ENCODE measurements at places on chromosomes 7 and 10. TPM values are rescaled to one million over a fixed set of nuclear protein-coding genes. Genes with fewer than 3 reads are reported as not detected.

GRCh38 chr10:76422769-76423168, 991.3 kb downstream of the LRMDA start:
- DNase-seq = no peak

- peak; percentile 82 for DNase-seq
These were observed 214.1 kb downstream of the KLF6 start for GRCh38 chr10:3570855-3571266.

GRCh38 chr10:31263903-31264302, 55.1 kb upstream of the ZEB1 start:
- DNase-seq = no peak

- no peak for DNase-seq
These were observed 15.9 kb downstream of the FAM149B1 start for GRCh38 chr10:73183667-73184281.

DNA sequence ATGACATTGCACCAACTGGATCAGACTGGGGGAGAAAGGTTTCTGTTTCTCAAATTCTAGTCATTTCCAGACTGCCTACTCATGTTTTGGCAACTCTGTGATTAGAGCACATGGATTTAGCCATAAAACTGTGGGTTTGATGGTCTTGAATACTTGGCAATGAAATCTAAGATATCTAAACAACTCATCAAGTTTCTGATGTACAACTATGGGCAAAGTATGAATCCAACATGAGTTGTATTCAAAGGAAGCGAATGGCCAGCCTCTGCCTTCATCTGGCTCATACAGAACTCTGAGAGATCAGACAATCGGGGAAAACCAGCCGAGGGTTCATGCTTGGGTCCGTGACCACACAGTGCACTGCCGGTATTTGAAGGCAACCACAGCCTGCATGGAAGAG, 144.3 kb downstream of the ADAM12 start:
- no peak for DNase-seq

GRCh38 chr7:35680403-35681013, 14.4 kb downstream of the HERPUD2 start:
- DNase-seq = no peak

DNA sequence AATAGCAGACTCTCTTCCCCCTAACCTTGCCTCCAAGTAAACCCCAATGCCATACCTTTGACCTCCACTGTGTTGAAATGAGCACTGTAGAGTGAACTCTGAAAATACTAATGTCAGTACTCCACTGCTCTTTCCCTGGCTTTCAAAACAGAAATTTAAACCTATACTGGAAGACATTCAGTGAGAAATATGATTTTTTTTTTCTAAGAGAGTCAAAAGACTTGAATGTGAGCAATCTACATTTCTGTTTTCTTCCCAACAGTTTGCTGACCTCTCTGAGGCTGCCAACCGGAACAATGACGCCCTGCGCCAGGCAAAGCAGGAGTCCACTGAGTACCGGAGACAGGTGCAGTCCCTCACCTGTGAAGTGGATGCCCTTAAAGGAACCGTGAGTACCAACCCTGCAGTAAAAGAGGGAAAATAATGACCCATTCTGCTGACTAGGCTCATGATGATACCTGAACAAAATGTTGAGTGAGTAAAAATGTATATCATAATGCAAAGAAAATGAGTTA, 6.4 kb downstream of the VIM start:
- DNase-seq = no peak

DNA sequence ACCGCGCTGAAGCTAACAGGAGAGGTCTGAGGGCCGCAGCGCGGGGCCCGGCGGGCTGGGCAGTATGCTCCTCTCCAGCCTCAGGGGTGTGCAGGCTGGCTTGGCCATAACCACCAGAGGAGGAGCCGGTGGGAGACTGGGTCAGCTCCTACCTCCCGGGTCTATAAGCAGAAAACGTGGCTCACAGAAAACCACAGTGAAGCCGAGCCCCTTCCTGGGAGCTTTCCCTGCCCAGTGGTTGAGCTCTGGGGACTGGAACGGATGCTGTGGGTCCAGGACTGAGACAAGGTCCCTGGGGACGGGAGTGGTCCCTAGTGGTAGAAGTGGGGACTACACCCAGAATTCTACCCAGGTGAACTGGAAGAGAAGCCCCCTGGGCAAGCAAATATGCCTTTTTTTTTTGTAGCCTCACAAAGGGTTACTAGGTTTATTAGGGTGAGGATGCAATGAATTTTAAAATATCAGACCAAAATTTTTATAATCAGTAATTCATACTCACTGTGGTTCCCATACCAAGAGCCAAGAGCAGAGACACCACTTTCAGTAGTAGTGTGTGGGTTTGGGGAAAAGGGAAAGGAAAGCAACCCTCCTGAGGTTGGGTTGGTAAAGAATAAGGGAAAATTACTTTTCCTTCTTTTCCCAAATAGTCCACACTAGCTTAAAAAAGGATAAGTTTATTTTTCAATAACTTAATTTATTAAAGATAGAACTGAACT, 67.9 kb upstream of the PRKCQ start:
- peak; percentile 48 for DNase-seq

DNA sequence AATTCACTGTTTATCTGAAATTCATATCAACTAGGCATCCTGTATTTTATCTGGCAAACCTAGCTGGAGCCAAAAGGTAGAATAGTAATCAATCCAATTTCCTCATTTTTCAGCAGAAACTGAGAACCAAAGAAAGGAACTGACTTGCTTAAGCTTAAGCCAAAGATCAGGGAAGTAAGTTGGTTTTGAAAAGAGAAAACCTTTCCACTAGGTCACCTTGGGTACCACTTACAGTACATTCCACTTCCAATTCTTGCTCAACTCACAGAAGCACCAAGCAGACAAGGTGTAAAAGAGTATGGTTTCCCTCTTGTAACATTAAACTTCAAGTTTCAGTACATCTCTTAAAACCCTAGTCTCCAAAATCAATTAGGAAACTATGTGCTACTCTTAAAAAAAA, 79.6 kb downstream of the ZFAND4 start:
- DNase-seq = no peak

- DNase-seq = no peak
These were observed 155.4 kb upstream of the MYO3A start for GRCh38 chr10:25778646-25779045.

DNA sequence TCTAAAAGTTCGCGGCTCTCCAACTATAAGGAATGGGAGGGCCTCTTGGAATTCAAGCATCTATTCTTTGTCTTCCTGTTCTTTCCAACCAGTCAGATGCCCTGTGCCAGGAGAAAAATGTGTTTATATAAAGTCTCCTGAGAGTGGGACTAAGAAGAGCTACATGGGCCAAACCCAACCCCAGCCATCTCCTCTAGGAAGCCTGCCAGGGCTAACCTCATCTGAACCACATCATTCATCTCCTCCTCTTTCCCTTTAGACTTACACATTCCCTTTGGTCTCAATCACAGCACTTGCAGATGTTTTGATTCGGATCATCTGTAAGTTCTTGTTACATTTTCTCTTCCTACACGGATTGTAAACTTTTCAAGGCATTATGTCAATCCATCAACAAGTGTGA, 62.6 kb downstream of the DOCK4 start:
- DNase-seq = no peak

DNA sequence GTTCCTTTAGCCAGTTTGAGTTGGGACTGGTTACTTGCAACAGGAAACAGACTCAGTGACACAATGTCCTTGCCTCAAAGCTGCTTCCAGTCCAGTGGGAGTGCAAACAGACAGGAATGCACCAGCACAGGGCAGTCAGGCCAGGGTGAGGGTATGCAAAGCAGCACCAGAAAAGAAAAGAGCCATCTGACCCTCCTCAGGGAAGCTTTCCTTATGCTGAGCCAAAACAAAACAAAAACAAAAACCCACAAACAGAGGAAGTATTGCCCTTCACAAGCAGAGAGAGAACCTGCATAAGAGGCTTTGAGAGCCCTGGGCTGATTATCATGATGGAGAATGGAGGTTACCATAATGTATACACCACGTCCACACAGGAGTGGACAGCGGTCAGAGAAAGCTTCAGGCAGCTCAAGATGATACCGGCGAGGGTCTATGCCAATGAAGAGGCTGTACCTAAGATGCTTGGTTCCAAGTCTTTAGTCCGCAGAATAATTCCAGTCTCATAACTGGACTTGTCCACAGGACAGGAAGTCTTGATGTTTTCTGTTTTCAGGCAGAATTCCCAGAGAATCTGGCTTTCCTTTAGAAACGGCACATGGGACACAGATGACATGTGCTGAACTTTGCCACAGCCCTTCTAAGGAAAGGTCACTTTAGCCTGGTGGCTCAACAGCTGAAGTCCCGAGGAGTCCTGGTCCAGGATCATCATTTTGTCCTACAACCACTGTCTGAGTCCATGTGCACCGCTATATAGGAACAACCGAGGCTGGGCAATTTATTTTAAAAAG, 263.3 kb downstream of the TNS3 start:
- no peak for DNase-seq

GRCh38 chr10:49089152-49089551, 26.2 kb downstream of the VSTM4 start:
- no peak for DNase-seq

DNA sequence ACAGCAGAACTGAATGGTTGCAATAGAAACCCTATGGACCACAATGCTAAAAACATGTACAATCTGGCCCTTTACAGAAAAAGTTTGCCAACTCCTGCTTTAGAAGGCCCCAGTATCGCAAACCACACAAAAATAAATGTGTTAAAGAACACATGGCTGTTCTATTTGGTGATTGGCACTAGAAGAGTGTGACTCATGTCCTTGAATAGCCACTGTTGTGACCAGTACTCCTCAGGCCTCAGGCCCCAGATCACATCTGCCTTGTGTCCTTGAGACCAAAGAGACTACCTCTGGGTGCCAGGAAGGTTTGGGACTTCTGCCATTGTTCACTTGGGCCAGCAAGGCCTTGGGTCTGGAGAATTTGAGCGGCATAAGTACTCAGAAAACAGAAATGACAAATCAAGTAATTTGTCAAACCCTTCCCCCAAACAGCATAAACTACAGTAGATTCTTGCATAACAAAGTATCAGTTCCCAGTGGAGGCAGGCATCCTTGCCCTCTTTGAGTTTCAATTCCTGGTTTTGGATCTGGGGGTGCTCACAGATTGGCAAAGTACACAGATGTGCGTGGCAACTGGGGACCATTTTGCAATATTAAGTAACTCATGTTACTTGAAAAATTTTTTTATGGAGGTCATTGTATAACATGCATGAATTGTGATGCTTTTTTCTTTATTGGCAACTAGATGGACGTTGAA, 50.2 kb downstream of the MTURN start:
- peak; percentile 73 for DNase-seq

DNA sequence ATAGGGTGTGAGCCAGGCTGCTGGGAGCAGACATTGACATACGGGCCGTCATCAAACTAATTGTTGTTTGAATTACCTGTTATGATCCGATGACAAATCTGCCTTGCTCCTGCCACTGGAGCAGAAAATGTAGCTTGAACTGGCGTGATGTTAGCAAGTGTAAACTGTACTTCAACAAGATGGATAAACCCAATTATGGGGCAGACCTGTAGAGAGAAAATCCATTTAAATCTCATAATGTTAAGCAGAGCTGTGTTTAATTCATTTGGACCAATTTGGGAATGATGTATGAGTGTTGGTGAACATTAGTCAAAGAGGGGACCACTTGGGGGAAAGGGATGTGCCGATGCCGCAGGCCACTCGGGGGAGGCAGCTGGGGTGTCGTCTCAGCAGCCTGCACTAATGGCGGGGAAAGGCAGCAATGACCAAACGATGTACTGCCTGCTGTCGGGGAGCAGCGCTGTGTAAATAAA, 27.4 kb downstream of the TCF7L2 start:
- DNase-seq = no peak

GRCh38 chr10:67722113-67722512, 26.1 kb upstream of the CTNNA3 start:
- no peak for DNase-seq

GRCh38 chr10:43068471-43069210, 8.2 kb upstream of the RET start:
- DNase-seq = peak; percentile 74

GRCh38 chr10:4453276-4453675, 372.7 kb upstream of the AKR1E2 start:
- DNase-seq = no peak

GRCh38 chr7:44787041-44787440, 9.4 kb upstream of the PPIA start:
- DNase-seq = no peak

- DNase-seq = no peak
These were observed 251.7 kb upstream of the GNAI1 start for GRCh38 chr7:79882922-79883321.

DNA sequence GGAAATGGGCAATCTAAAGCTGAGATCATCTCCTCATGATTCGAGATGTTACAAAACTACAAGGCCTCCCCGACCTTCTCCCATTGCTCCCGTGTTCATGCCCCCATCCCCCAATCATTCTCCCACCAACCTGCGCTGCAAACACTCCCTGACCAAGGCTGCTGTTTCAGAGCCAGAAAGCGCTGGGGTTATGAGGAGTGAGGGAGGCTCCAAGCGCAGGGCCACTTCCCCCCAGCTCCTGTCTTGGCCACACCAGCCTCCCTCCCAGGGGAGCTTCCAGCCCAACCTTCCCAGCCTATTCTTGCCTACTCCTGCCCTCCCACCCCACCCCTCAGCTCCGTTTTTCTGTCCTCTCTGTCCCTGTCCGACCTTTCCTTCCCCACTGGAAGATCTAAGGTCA, 14.7 kb upstream of the NODAL start:
- no peak for DNase-seq

DNA sequence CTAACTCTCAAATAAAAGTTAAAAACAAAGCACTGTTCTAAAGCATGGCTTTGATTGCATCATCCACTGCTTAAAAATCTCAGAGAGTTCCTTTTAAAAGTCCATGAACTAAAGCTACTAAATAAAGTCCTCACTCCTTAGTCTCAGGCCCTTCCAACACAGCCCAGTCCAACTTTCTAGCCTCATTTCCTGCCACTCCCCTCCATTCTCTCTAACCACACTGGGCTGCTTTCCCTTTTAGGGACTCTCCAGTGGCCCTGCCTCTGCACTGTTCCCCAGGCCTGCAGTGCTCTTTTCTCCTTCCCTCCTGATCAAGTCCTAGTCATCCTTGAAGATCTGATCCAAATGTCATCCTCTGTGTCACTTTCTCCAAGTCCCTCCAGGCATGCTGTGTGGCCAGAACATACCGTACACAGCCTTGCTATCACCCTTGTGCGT, 56.9 kb upstream of the PPP1R3C start:
- peak; percentile 60 for DNase-seq

DNA sequence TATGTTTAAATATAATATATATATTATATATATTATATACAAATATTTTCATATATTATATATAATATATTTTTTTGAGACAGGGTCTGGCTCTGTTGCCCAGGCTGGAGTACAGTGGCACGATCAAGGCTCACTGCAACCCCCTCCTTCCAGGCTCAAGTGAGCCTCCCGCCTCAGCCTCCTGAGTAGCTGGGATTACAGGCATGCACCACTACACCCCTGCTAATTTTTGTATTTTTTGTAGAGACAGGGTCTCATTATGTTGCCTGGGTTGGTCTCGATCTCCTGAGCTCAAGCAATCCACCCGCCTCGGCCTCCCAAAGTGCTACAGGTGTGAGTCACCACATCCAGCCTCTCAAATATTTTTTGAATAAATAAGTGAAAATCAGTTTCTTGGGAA, 215.5 kb downstream of the GATA3 start:
- no peak for DNase-seq

- DNase-seq = no peak
These were observed 327.2 kb downstream of the DNAJB6 start for GRCh38 chr7:157664034-157664433.

- DNase-seq = no peak
These were observed 78.8 kb downstream of the SGMS1 start for GRCh38 chr10:50544857-50545429.

Gene PRKG1
- total RNA-seq = 199 TPM

Gene SLC18A2
- 0.52 TPM for total RNA-seq

Gene GIMAP4
- 37.9 TPM for total RNA-seq

Gene ECHDC3
- total RNA-seq = 9.6 TPM

Gene LLCFC1
- not detected for total RNA-seq

Gene IGF2BP3
- 1.6 TPM for total RNA-seq

Gene NXPH1
- not detected for total RNA-seq
